Kidney glomerular epithelial cell (primary cell): ENCODE measurements at places on chromosomes 3 and 15.

DNA sequence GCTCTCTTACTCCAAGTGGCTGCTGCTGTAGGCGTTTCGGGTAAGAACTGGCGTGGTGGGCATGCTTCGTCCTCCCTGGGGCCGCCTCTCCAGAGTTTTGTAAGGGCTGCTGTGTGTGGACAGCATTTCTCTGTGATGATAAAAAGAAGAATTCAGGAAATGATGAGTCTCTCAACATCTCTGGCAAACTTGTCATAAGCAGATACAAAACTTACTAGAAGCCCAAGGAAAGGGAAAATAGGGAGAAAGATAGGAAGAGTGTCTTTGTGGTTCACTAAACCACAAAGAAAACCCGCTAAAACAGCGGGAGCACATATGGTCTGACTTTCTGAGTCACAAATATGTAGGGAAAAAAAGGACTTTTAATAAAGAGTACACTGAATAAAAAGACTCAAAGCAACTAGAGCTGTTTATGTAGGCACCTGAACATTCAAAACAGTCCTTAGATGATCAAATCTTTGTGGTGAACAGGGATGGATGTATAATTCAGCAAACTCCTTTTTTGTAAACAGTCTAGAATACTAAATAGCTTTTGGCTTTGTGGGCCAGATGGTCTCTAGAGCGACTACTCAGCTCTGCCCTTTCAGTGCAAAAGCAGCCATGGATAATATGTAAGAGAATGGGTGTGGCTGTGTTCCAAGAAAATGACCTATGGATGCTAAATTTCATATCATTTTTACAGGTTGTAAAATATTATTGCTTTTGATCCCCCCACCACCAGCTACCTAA, 60.4 kb upstream of the LMOD3 start:
- no peak for DNase-seq

DNA sequence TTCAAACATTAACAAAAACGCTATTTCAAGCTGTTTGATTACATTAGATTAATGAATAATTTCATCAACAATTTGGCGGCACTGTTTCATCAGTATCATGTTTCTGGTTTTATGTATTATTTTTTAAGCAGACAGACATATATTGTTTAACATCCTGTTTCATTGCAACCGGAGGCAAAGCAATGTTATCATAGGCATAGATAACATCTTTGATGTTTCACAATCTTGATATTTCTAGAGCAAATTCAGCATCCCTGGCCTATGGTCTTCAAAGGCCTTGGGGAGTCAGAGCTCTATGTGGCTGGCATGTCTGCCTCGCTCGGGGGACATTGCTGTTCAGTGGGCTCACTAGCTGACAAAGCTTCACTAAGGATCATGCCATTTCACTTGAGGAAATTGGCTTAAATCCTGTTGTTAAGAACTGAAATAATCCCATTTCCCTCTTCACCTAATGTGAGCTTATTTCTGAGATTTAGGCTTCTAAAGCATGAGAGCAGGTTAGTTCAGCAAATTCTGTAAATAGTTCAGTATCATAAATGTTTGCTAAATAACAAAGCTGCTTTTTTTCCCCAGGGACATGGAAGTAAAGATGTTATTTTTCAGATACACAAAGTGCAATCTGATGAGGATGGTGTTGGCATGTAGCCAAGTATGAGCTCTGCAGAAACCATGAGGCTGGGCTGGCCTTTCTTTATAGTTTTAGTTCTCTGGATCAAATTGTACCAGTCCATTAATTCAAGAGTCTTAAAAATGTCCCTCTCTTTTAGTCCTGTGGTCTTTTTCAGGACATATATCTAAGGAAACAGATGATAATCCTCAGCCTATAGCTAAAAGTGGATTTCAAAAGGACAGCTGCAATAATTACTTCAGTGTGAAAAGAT, 941.4 kb downstream of the PLOD2 start:
- DNase-seq, result no peak

DNA sequence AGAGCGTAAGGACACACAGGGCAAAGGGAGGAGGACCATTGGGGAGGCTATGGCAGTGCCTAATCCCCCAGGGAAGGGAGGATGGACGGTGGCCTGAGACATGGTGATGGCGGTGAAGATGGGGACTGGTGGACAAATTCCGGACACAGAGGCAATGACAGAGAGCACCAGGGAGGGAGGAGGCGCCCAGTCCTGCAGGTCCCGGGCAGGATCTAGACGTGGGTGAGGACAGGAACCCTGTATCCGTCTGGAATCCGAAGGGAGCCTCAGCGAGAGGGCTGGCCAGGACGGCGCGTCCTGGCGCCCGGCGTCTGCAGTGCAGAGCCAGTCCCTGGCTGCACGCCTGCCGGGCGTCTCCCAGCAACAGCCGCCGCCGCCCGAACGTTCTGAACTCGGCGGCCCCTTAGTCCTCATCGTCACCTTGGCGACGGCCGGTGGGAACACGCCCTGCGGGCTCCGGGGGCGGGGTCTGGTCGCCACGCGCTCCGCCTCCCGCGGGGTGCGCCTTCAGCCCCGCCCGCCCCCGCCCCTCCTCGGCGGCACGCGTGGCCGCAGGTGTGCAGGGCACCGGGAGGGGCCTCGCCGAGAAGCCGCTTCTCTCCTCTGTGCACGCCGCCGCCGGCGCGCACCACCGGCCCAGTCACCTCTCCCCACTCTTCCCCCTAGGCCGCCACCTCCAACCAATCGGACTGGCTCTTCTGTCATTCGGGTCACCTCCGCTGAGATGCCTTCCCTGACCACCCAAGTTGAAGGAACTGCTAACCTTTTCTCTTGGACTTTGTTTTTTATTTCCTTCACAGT, 11.6 kb downstream of the XIRP1 start:
- peak; percentile 49 for DNase-seq

- DNase-seq, result no peak
Observed at GRCh38 chr3:137692803-137693431, 71.2 kb upstream of the SOX14 start.

GRCh38 chr3:72461787-72462186, 386.5 kb downstream of the SHQ1 start:
- DNase-seq, result no peak

DNA sequence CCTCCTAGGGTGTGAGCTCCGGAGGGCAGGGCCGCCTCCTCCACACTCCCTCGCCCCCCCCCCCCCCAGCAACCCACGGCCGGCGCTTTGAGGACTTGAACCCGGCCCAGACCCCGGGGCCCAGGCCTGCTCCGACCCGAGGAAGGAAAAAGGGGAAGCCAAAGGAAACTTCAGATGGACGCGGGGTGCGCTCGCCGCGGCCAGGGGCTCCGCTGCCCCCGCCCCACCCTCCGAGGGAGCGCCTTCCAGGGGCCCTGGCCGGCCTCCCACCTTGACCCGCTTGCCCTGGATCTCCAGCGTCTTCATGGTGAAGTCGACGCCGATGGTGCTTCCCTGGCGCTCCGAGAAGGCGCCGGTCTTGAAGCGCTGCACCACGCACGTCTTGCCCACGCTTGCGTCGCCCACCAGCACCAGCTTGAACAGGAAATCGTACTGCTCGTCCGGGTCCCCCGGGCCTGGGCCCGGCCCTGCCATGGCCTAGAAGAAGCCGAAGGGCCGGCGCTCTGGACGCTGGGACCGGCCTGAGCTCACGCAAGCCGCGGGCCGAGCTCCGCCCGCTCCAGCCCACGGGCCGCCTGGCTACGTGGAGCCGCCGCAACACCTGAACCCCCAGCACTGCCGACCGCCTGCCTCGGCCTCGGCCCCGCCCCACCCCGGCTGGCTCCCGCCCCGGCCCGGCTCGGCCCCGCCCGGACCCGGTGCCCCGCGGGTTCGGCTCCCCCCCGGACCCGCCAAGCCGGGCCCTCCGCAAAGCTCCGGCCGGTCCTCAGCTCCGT, 400 bp downstream of the RAB43 start:
- peak; percentile 66 for DNase-seq

DNA sequence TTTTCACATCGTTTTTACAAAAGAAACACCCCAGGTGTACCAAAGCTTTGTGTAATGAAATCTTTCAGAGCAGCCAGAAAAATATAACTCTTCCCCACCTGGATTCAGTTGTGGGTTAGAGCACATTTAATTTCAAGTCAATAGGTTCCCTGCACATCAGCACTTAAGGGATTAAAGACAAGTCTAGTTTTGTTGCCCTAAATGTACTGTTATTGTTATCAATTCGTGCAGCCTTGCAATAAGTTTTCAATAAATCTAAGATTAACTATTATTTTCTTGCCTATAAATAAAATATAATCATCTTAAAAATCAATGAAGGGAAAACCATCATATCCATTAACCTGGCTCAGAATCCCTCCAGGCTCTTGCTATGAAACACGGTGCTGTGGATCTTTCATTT, 172.5 kb upstream of the CDIN1 start:
- DNase-seq, result no peak

DNA sequence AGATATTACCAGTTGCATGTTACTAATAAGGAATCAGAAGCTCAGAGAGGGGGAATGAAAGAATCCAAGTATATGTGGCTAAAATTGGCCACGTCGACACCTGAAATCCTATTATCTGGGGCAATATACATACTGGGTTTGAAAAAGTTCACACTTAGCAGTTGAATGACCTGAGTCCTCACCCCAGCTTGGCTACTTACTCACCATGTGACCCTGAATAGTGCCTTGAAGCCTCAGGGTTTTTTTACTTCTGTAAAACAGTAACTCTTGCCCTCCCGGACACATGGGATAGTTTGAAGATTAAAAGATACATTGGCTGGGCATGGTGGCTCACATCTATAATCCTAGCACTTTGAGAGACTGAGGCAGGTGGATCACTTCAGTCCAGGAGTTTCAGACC, 342.2 kb upstream of the TPRG1 start:
- DNase-seq, result peak; percentile 8

DNA sequence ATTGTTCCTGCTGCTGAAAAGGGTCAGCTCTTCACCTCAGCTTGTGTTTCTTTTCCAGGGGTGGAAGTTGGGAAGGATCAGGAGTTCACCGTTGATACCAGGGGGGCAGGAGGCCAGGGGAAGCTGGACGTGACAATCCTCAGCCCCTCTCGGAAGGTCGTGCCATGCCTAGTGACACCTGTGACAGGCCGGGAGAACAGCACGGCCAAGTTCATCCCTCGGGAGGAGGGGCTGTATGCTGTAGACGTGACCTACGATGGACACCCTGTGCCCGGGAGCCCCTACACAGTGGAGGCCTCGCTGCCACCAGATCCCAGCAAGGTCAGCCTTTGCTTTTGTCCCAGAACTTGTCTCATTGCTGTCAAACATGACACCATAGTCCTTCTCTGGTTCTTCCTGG, 89.6 kb downstream of the DNASE1L3 start:
- no peak for DNase-seq

GRCh38 chr3:64129581-64129980, 95.7 kb downstream of the PRICKLE2 start:
- no peak for DNase-seq
